K562 (cell line): ENCODE measurements at places on chromosomes 6 and 20. TPM values are rescaled to one million over a fixed set of nuclear protein-coding genes. Genes with fewer than 3 reads are reported as not detected.

CLPSL1 gene
- total RNA-seq, result not detected in 2 replicates

SAMD10 gene
- total RNA-seq, result 12.1 and 15.2 TPM in 2 replicates

CDKN1A gene
- 7.3 and 8.1 TPM in 2 replicates for total RNA-seq

DNA sequence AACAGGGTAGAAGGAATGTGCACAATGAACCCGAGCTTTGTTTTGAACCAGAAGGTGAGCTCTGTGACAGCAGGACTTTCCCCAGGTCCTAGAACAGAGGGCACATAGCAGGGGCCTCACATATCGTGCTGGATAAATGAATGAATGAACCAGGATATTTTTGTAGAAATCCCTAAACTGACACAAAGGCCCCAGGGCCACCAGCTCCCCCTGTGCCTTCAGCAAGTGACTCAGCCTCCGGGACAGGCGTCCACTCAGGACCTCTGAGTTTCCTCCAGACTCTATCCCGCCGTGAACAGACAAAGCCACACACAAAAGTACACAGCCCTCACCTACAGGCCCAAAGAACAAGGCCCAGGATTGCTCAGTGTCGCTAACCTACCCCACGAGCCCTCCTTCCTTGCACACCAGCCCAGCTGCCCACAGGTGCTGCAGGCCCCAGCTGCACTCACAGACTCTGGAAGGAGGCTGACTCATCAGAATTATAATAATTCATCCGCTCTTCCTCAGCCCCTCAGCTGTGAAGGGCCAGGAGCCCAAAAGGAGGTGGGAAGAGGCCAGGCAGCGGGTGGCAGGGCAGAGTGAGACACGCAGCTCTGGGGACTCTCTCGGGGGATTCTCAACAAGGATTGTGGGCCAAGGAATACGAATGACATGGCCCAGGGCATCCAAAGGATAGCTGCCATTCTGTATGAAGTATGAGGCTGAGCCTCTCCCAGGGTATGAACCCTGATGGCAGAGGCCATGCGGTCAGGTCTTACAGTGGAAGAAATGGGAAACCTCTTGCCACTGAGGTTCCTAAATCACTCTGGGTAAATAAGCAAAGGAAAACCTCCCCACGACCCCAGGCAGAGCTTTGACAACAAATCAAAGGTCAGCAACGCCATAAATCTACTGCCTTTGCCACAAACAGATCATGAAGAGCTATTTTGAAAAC, 40.9 kb downstream of the SUMO4 start:
- peaks cover 22% of the 10 kb centered on the region for H3K27me3 ChIP-seq
- no peak overlapping the region for H3K27ac ChIP-seq
- no peaks in the 10 kb centered on the region for H3K4me1 ChIP-seq

DNA sequence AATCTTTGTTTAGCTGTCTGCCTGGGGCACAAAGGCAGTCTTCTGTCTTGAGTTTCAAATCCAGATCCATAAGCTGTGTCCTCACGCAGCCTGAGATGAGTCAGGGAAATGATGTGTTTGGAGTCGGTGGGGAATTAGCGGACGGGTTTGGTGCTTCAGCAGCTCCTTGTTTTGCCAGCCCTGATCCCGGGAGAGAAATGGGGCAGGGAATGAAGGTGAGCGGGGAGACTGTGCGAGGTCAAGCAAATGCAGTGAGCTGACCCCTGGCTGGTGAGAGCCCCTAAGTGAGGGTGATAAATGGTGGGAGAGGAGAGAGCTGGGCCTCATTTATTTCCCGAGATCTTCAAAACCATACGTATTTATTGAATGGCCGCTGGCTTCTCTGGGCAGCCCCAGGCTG, 21.6 kb downstream of the DUSP22 start:
- H3K36me3 ChIP-seq, result no peaks in the 10 kb centered on the region
- H3K27ac ChIP-seq, result no peak overlapping the region
- DNase-seq, result no peak
- H3K4me1 ChIP-seq, result peaks cover 5% of the 10 kb centered on the region; the same call in 1 of the 2 replicates
- no peak overlapping the region for H3K4me3 ChIP-seq
- no peaks in the 10 kb centered on the region for H3K27me3 ChIP-seq

DNA sequence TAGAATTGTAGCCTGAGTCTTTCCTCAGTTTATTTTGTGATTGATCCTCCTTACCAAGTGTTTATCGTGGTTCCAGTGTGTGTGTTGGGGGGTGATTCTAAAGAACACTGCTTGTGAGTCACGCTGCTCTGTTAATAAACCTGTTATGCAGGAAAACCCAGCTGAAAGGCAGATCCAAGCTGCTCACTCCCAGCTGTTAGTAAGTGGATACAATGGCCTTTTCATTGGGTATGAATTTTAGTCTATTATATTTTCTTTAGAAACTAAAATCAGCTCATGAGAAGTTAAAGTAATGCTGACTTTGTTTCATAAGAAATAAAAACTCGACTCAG, 12.2 kb upstream of the DSTN start:
- H3K4me3 ChIP-seq, result no peak overlapping the region
- H3K27ac ChIP-seq, result peak overlapping the region; percentile 76; the same call in 2 of the 3 replicates
- peak; percentile 18 for DNase-seq
- H3K36me3 ChIP-seq, result no peaks in the 10 kb centered on the region
- no peaks in the 10 kb centered on the region for H3K27me3 ChIP-seq

- no peaks in the 10 kb centered on the region for H3K4me1 ChIP-seq
- no peak for DNase-seq
- no peaks in the 10 kb centered on the region; the same call in 2 of the 3 replicates for H3K27me3 ChIP-seq
- no peaks in the 10 kb centered on the region for H3K36me3 ChIP-seq
- no peak overlapping the region for H3K4me3 ChIP-seq
These were observed 74.8 kb downstream of the IYD start for GRCh38 chr6:150443621-150444020.
